ENCODE measurements at places on chromosomes 13 and 19.

DNA sequence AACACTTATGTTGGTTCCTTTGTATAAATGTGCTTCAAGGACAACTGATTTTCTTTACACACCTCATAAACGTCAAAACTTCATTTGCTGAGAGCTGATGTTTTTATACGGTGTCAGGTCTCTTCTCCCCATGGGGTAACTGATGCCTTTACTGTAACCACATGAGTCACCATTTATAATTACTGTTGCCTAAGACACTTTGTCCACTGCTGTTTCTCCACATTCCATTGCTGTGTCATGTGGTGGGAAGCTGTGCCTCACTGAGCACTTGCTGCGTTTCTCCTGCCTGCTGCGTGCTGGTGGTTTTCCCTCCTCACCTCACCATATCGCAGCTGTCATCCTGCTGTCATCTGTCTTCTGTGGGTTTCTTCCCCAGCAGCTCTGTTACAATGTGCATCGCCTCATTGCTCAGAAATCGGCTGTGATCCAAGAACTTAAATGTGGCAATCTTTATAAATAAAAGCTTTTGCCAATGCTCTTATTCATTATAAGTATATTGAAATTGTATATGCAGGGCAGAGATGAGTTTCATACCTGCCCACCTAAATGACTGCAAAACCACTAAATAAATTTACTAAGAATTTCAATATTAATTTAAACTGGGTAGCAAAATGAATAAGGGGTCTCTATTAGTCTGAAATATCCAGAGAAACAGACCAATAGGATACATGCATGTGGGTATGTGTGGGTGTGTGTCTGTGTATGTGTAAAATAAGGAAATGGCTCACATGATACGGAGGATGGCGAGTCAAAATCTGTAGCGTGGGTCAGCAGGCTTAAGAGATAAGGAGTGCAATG, 547.0 kb upstream of the SLITRK5 start:
- peak; percentile 50 for DNase-seq

GRCh38 chr13:97385146-97385545, 48.8 kb upstream of the RAP2A start:
- no peak for DNase-seq

DNA sequence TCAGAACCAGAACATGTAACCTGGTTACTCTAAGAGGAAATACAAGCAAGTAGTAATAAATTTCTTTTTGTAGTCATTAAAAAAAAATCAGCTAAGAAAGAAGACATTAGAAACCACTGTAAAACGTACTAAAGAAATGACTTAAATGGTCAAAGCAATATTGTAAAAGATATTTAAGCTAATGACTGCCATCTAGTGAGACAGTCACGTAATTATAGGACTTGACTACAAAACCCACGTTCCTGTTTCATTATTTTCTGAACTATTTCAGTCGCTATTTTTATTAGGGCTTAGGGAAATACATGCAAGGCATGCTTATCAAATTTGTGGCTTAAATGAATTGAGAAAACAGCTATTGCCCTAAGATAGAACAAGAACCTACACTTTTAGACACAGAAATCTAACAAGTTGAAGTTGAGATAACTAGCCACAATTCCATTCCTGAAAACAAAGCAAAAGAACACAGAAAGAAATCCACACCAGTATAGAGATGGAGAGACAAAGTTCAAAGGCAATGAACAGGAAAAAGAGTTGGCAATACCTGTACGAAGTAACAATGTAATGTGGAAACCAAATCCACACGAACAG, 17.9 kb downstream of the ALG5 start:
- DNase-seq: no peak

GRCh38 chr19:57664269-57665127, 4.2 kb upstream of the ZSCAN4 start:
- DNase-seq: peak; percentile 72

GRCh38 chr19:1601613-1602064, 3.6 kb downstream of the UQCR11 start:
- DNase-seq: no peak

DNA sequence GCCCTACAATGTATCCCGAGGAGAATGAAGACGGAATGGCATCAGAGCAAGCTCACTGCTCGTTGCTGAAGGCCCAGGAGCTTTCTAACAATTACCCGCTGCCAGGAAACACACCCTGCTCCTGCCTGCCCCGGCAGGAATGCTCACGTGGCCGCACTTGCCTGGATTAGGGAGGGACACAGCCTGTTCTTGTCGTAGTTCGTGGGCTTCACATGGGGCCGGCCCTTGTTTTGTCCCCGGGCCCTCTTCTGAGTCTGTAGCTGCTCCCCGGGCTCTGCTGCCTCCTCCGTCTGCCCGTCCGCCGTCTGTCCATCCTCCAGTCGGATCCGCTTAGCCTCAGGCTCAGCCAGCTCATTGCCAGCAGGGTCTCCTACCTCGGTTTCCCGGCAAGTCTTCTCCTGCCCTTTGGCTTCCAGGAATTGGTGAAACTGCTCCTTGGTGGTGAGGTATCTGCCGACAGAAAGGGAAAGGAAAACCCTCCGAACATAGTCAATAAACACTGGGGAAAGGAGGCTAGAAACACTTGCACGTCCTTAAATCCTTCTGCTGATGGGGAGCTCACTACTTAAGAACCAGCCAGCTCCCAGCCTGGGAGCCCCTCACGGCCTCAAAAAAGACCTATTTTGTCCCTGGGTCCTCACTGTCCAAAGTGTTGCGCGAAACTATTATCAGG, 941 bp downstream of the DUS3L start:
- DNase-seq: no peak

DNA sequence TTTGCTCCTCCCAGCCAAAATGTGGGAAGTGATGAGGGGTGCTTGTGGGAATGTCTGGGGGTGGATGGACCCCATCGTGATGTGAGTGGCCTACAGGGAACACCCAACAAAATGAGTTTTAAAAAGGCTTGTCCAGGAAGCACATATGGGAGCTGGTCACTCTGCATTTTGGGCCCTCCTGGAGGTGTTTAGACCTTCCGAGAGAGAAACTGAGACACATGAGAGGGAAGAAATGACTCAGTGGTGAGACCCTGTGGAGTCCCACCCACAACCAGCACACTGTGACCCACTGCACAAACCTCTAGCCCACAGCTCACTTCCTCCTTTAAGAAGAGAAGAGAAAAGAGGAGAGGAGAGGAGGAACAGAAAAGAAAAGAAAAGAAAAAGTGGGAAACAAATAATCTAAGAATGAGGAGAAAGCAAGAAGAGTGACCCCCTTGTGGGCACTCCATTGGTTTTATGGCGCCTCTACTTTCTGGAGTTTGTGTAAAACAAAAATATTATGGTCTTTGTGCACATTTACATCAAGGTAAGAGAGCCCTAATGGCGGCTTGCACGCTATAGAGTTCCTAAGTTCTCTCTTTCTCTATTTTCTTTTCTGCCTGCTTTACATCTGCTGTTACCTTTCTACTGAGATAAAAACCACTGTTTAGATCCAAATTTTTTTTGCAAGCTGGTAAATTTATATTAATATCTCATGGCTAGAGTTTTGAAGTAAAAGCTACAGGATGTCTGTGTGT, 13.3 kb upstream of the LILRB1 start:
- no peak for DNase-seq

DNA sequence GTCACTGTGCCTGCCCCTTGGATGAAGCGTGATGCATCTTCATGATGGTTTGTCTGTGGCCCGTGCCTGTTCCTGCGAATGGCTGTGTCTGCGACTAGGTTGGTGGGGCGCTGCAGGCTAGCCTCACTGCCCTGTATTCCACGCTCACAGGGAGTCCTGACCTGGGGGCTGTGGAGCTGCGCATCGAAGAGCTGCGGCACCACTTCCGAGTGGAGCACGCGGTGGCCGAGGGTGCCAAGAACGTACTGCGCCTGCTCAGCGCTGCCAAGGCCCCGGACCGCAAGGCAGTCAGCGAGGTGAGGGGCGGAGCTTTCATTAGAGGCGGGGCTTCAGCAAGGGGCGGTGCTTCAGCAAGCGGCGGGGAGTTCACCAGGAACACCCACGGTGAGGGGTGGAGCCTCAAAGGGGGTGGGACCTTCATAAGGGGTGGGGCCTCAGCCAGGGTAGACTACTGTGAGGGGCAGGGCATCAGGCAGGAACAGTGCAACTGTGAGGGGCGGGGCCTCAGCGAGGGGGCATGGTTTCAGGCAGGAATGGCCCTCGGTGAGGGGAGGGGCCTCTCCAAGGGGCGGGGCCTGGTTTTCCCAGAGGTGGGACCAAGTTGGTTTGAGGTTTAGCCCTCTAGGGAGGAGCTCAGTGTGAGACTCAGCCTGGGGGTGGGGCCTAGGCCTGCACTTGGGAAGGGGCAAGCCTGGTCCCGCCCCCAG, 17.2 kb downstream of the PKN1 start:
- peak; percentile 62 for DNase-seq

GRCh38 chr19:41774515-41774980, 19.2 kb downstream of the CEACAM6 start:
- DNase-seq: no peak

GRCh38 chr19:4723595-4724514, at the start of gene DPP9:
Gene DPP9, minus strand, starts transcription at chr19:4723842. Its CDS starts 3,936 bp downstream, at chr19:4719906.
- DNase-seq: peak; percentile 98

DNA sequence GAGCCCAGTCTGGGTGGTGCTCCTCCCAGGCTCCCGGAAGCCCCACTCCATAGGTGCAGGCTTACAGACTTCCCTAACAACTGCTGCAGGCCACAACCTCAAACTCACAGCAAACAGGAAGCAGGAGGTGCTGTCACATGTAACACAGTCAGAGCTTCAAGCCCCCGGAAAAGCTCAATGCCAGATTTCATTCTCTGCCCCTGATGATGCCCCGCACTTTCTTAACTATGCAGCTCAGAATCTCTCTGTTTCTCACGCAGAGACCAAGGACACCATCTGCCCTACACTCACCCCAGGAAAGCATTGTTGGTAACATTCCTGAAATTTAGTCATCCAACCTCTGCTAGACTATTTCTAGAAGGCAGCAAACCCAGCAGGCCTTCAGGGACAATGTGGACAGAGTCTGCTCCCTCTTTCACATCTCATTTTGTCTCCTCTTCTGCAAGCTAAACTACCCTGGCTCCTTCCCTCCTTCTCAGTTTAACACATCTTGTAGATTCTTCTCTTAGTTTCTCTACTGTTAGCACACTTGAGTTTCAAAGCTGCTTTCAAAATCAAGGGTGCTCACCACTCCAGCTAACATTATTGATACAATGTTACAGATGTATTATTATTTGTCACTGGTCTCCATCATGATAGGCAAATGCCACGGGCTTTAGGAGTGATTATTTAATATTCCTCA, 162.5 kb downstream of the KCTD12 start:
- peak; percentile 43 for DNase-seq

DNA sequence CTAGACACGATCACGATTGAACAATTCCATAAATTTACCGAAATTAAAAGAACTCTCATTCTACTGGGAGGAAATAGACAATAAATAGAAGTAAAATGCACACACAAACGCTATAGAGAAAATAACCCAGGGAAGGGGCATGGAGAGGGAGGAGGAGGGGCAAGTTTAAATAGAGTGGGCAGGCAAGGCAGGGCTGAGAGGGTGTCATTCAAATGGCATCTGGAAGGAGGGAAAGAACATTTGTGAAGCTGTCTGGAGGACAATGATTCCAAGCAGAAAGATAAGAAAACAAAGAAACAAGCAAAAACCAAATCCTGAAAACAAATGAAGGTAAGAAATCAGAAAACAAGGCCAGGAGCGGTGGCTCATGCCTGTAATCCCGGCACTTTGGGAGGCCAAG, 45.6 kb upstream of the GTF2F2 start:
- DNase-seq: no peak

DNA sequence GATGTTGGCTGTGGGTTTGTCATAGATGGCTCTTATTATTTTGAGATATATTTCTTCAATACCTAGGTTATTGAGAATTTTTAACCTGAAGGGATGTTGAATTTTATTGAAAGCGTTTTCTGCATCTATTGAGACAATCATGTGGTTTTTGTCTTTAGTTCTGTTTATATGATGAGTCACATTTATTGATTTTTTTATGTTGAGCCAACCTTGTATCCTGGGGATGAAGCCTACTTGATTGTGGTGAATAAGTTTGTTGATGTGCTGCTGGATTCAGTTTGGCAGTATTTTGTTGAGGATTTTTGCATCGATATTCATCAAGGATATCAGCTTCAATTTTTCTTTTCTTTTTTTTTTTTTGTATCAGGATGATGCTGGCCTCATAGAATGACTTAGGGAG, 29.4 kb downstream of the NBEA start:
- no peak for DNase-seq

- no peak for DNase-seq
Measured at GRCh38 chr13:33319859-33320258, 34.3 kb upstream of the STARD13 start.

GRCh38 chr19:15780610-15781418, 6.6 kb upstream of the OR10H5 start:
- DNase-seq: peak; percentile 66

- DNase-seq: no peak
Measured at GRCh38 chr13:22050951-22051563, 380.2 kb downstream of the FGF9 start.

DNA sequence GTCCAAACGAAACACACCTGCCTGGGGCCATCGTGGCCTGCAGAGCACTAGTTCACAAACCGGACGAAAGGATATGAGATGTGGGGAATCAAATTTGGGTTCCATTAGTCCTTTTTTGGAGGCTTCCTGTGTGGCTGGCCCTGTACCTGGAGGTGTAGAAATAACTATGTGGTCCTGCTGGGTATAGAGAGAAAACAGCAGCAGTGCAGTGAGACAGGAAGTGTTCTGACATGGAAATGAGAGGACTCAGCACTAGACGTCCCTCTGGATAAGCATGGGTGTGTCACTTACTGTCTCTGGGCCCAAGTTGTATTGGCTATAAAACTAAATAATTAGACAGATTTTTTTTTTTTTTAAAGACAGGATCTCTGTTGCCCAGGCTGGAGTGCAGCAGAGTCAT, 12.3 kb downstream of the KDELR1 start:
- DNase-seq: no peak

GRCh38 chr19:46849610-46850009, 1.0 kb downstream of the AP2S1 start:
- no peak for DNase-seq

DNA sequence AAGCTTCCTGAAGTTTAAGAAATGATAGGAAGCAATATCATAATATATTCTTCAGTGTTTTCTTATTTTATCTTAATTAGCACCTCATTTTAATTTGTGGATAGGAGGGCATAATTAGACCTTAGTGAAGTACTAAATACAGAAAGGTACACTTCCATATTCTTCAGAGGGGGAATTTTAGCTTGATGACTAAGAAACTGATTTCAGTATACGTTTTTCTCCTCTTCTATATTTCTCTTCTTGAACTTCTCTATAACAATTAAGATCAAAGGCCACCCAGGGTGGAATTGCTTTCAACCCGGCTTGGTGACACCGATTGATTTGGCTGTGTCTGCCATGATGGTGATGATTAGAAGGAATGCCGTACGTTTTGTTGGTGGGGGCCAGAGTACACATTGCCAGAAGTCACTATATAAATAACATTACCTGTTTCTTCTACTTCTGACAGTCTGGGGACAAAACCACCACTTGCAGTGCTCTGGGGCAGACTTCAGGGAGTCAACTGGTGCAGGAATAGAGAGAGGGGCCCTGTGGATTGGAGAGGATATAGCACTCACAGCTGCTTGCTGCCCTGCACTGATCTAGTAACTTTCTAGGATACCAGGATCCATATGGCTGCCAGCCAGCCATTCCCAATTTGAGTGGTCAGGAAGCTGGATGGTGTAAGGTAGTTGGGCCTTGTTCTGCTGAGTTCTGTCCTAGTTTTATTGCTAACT, 73.8 kb downstream of the SPATA13 start:
- no peak for DNase-seq

GRCh38 chr13:47555235-47555634, 445.8 kb downstream of the SUCLA2 start:
- no peak for DNase-seq

All from femur (tissue), 1 donor.